LHCN-M2 (cell line): ENCODE measurements at places on chromosomes 6 and 20. TPM values are rescaled to one million over a fixed set of nuclear protein-coding genes. Genes with fewer than 3 reads are reported as not detected.

- no peak for DNase-seq
These were observed 1.2 kb downstream of the ESF1 start for GRCh38 chr20:13783528-13783927.

GRCh38 chr6:137821491-137821890 is 45.6 kb upstream of the TNFAIP3 start:
- DNase-seq = no peak

NKX2-4 gene
- not detected in 2 replicates for total RNA-seq

KCNK16 gene
- total RNA-seq = not detected in 2 replicates

FOXQ1 gene
- total RNA-seq = 0.17 and 0.58 TPM in 2 replicates

- DNase-seq = no peak
These were observed 294.5 kb downstream of the ZFAND3 start for GRCh38 chr6:38113825-38114576.

DNA sequence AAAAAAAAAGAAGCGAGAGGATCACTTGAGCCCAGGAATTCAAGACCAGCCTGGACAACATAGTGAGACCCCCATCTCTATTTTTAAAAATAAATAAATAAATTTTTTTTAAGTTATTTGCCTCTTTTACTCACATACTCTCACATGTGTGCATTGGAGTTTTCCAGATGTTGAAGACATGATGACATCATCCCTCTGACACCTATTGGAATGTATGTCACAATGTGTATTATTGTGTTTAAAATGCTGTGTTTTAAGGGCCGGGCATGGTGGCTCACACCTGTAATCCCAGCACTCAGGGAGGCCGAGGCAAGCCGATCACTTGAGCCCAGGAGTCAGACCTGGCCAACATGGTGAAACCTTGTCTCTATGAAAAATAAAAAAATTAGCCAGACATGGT is 17.8 kb upstream of the BTN1A1 start:
- DNase-seq = no peak

- DNase-seq = no peak
These were observed 729.5 kb downstream of the KIF16B start for GRCh38 chr20:15843777-15844176.

DNA sequence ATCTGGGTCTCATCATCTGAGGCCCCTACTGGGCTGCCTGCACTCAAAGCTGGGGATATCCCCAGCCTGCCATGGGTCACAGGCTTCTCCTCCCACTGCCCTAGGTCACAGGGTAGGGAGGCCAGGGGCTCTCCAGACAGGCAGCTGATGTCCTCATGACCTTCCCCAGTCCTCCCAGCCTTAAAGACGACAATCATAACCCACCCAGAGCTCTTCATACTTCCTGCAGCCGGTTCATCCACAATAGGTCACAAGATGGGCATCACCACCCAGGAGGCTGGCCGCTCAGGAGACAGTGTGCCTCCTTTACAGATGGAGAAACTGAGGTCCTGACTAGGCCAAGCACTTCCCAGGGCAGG is 15.2 kb downstream of the TFEB start:
- no peak for DNase-seq

PTGIS gene
- 0.19 and 0.92 TPM in 2 replicates for total RNA-seq

FABP7 gene
- total RNA-seq = not detected in 2 replicates

SMIM28 gene
- not detected in 2 replicates for total RNA-seq

- DNase-seq = no peak
These were observed 744.1 kb downstream of the DHX35 start for GRCh38 chr20:39706184-39706663.

TSHZ2 gene
- total RNA-seq = not detected in 2 replicates

LRRC73 gene
- 1.2 TPM in 2 replicates for total RNA-seq
